ENCODE measurements at places on chromosomes 1 and 21.

DNA sequence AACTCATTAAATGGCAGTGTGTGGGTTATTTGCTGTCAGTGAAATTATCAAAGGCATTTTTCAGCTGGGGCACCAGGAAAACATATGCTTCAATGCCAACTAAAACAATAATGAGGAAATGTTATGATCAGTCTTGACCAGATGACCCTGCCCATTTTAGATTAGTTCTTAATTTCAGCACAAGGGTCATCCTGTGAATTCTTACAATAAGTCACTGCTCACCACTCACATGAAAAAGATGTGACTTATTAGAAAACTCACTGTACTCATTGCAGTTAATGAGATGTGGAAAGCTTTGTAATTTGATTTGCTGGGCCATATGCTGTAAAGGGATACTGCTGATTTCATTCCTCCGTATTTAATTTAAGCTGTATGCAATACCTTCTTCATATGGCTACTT is 178.5 kb upstream of the LMO4 start:
- no peak for DNase-seq

- DNase-seq: peak; percentile 66
Measured at GRCh38 chr21:45294509-45295291, 7.0 kb upstream of the POFUT2 start.

- DNase-seq: no peak
Measured at GRCh38 chr21:46065914-46066551, 31.9 kb upstream of the COL6A2 start.

DNA sequence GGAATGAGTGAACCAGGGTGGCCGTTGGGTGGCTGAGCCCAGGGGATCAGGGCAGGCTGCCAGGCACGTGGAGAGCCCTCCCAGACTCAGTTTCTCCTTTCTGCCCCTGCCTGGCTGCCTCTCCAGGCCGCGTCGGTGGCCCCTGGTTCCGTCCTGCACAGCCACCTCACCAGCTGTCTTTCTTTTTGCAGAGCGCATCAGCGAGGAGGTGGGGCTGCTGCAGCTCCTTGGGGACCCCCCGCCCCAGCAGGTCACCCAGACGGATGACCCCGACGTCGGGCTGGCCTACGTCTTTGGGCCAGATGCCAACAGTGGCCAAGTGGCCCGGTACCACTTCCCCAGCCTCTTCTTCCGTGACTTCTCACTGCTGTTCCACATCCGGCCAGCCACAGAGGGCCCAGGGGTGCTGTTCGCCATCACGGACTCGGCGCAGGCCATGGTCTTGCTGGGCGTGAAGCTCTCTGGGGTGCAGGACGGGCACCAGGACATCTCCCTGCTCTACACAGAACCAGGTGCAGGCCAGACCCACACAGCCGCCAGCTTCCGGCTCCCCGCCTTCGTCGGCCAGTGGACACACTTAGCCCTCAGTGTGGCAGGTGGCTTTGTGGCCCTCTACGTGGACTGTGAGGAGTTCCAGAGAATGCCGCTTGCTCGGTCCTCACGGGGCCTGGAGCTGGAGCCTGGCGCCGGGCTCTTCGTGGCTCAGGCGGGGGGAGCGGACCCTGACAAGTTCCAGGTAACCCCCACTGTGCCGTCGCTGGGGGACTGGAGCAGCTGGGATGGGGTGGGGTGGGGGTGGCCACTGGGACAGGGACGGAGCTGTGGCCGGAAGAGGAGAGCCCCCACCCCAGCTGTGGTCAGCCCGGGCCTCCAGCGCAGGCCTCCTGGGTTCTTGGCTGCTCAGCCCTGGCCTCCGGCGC is 63.3 kb downstream of the COL18A1 start:
- DNase-seq: no peak

All from nephron progenitor cell (in vitro differentiated cells).